ENCODE measurements at places on chromosomes 1 and 21.

- no peak for DNase-seq
Measured at GRCh38 chr1:216310776-216311175, 112.5 kb downstream of the USH2A start.

DNA sequence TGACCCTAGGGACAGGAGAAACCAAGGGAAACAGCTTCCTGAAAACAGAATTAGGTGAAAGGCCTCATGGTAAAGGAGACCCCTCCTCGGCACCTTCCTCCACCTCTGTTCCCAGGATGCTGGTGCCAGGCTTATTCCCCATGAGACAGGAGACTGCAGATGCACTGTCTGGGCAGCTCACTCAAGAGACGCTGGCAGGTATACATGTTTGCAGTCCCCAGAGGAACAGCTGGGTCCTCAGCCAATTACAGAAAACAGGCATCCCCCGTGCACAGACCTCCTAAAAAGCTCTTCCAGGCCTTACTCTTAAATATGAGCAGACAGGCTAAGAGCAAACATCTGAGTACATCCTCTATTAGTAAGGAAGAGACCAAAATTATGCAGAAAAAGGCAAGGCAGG is 6.5 kb downstream of the CCSAP start:
- DNase-seq = no peak

GRCh38 chr1:20184481-20184900 is 1.4 kb upstream of the UBXN10 start:
- no peak for DNase-seq

DNA sequence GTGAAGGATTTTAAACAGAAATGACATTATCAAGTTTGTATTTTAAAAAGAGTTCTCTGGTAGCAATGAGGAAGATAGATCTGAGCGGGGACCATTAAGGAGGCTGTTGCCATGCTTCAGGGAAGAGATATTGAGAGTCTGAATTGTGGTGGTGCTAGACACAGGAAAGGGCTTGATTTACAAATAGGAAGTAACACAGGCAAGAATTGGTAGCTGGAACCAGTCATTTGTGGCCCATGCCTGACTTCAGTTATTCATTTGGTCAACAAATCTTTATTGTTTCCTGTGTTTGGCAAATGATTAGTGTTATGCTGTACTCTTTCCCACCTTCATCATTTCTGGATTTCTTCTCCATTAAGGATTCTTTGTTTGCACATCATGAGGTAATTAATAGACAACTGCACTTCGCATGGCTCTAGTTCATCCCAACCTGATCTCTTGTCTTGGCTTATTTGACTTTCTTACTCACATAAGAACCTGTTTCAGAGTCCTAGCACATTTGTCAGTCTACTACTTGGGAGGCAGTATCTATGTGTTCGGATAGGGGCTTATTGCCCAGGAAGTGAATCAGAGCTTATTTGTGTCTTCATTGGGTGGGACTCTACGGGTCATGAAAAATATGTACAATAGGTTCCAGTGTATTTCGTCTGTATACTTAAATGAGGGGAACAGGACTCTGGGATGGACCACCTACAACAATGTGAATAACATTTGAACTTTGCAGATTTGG is 32.3 kb downstream of the EEIG2 start:
- peak; percentile 63 for DNase-seq

- no peak for DNase-seq
Measured at GRCh38 chr1:246925997-246926626, 5.6 kb downstream of the AHCTF1 start.

GRCh38 chr1:109466452-109467300 is at the start of gene SYPL2:
Gene SYPL2, plus strand, starts transcription at chr1:109466546. Its CDS starts 298 bp downstream, at chr1:109466844.
- DNase-seq = no peak

GRCh38 chr1:41444785-41445184 is 39.7 kb downstream of the EDN2 start:
- no peak for DNase-seq

GRCh38 chr1:81682490-81682889 is 118.2 kb upstream of the ADGRL2 start:
- no peak for DNase-seq

DNA sequence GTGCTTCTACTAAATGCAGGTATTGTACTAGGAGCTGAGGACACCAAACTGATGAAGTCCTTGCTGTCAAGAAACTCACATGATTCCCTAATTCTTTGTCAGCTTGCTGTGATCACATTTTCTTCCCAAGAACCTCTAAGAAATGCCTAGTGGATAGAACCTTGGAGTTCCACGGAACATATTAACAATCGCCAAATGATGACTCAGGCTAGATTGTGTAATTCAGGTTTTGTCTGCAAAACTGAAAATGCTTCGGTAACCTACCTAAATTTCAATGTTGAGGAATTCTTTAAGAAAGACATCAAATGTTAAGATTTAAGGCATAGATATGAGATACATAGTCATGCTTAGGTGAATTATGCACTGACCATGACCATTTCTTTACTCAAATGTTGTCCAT is 1.7 kb upstream of the GADD45A start:
- DNase-seq = no peak

DNA sequence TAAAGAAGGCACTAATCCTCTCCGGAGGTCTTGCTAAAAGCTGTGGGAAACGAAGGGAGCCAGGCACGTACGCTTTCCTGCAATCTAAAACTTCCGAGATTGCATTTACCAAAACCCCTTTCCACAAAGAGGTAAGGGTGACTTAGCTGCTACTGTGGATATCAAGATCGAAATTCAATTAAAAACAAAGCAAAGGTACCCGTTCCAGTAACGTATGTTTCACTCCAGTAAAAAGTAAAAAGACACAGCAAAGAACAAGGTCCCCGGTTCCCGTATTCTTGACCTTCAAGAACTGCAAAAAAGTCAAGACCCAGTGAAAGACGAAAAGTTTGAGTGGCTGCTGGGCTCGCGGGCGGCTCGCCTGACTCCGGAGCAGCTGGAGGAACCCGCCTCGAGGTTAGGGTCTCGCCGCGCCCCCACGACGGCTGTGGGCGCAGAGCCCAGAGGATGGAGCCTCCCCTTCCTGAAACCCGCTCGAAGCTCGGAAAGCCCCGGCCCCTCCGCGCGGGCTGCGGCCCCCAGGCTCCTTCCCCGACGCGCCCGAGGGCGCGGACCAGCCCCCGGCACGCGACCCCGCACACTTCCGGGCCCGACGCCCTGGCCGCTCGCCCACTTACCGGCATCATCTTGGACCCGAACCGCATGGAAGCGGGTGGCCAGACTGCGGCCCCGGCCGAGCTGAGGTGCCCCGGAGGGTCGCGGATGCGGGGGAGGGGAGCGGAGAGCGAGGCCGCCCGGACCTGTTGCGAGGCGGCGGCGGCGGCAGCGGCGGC is 524 bp downstream of the TP53BP2 start:
- peak; percentile 69 for DNase-seq

- DNase-seq = no peak
Measured at GRCh38 chr1:115649964-115650363, 8.2 kb downstream of the VANGL1 start.

GRCh38 chr1:63368131-63368530 is 704 bp downstream of the ALG6 start:
- peak; percentile 5 for DNase-seq

DNA sequence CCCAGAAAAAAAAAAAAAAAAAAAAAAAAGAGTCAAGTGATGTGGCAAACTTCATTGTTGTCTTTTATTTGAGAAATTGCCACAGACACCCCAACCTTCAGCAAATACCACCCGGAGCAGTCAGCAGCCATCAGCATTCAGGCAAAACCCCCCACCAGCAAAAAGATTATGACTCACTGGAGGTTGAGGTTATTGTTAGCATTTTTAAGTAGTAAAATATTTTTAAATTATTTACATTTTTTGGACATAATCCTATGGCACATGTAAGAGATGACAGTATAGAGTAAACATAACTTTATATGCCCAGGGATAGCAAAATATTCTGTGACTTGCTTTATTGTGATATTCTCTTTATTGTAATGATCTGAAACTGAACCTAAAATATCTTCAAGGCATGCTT is 95.6 kb downstream of the CENPF start:
- no peak for DNase-seq

GRCh38 chr21:16797540-16797939 is 715.3 kb upstream of the CXADR start:
- no peak for DNase-seq

DNA sequence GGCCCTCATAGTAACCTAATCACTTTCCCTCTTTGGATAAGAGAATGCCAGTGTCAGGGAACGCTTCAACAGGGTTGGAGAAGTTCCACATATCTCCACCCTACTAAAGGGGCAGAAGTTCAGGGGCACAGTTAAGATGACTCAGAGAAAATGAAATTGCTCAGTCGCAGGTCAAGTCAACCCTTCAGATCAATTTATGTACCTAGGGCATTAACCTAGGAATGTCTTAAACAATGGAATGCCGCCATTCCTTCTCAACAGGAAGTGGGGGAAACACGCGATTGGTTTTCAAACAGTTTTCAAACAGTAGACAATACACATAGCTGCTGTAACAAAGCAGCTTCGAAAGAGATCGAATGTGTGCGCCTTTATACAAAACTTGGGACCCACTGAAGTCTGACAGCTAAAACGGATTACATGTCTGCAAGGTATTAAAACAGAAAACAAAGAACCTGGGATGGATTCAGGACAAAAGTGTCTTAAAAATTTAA is 897 bp downstream of the SLC25A24 start:
- DNase-seq = no peak

DNA sequence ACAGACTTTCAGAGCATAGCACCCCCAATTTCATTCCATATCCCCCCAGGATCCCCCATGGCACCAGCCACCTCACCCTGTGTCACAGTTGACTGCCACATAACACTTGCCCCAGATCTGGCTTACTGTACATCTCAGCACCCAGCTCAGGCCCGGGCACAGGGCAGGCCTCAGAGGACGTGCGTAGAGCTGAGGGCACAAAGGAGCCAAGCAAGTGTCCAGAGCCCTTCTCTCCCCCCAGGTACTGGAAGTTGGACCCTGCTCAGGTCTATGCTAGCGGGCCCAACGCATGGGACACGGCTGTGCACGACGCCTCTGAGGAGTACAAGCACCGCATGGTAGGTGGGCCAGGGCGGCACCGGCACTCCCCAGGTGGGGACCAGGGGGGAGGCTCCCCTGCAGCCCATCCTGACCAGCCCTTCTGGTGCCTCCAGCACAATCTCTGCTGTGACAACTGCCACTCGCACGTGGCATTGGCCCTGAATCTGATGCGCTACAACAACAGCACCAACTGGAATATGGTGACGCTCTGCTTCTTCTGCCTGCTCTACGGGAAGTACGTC is 8.0 kb upstream of the SYTL1 start:
- no peak for DNase-seq

GRCh38 chr1:185015631-185016030 is 29.7 kb upstream of the RNF2 start:
- DNase-seq = no peak

DNA sequence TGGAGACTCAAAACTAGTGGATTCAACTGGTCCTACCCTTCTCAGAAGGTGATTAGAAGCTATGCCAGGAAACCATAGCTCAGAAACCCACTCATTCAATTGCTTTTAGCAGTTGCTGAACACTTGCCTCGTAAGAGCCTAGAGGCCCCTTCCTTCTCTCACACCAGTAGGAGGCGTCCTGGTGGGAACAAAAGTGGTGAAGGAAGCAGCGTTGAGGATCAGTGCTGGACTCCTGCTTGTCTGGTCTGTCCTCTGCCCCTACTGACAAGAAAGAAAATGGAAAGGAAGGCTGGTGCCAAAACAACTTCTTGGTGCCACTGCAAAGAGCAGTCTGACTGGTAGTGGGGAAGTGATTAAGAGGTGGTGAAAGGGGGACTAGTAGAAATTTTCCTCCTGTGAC is 269.7 kb downstream of the LMO4 start:
- no peak for DNase-seq

DNA sequence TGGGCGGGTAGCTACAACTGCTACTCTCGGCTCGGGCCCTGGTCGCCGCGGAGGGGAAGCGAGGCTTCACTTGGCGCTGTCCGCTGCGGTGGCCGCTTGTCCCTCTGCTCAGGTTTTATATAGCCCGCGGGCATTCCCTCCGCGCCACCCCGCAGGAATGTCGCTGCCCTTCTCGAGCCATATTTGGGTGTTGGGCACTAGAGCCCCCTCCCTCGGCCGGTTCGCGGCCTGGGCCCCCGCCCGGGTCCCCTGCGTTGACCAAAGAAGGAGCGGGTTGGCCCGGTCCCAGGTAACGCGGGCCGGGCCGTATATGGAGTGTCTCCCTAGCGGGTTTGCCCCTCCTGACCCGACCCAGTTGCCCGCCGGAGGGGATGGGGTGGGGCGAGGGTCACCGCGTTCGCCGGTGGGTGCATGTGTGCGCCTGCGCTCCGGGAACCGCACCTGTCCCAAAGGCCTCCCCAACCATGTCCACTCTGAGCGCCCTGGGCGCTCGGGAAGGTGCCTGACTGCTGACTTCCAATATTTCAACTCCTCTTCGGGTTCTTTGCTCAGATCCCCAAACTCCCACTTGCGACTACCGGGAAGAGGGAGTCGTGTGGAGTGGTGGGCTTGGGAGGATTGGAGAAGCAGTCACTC is at the start of gene ACTA1:
TSS of gene ACTA1 (minus strand) at position 90 of the 636 bp plus-strand sequence. CDS start 979 bp downstream, outside the sequence.
- no peak for DNase-seq

GRCh38 chr1:7408771-7409150 is 362.3 kb upstream of the VAMP3 start:
- no peak for DNase-seq

- no peak for DNase-seq
Measured at GRCh38 chr1:180935326-180936109, 22.8 kb downstream of the KIAA1614 start.

GRCh38 chr1:14815175-14815877 is 216.8 kb downstream of the KAZN start:
- DNase-seq = no peak

DNA sequence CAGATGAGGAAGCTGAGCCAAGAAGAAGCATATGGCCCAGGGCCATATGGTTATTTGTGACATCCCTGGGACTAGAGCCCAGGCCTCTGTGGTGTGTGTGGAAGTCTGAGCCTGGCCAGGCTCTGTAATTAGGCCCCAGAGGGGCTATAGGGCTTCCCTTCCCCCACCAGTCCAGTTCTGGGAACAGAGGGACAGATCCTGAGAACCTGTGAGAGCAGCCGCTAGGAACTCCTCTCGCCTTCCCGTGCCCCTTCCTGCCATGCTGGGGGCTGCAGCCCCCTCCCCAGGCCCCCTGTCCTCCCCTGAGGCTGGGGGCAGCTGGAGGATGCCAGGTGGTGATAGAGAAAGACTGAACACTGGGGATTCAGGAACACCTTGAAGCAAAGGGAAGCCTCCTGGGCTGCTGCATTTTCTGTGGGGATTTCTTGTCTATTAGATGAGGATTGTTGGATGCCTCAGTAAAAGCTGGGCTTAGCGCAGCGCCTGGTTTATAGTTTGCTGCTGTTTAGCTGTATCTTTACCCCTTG is 33.3 kb downstream of the COQ8A start:
- no peak for DNase-seq

- no peak for DNase-seq
Measured at GRCh38 chr21:31900121-31900895, 27.5 kb downstream of the HUNK start.

- DNase-seq = no peak
Measured at GRCh38 chr1:109969146-109969829, 15.3 kb upstream of the AHCYL1 start.

GRCh38 chr1:210299501-210299900 is 29.2 kb upstream of the HHAT start:
- DNase-seq = no peak

- DNase-seq = no peak
Measured at GRCh38 chr1:18175530-18176377, 68.2 kb downstream of the IGSF21 start.
